Hypothalamus (tissue), 51 donors: ENCODE measurements at places on chromosomes 3 and 15.

GRCh38 chr3:123075359-123075758 lies 8.5 kb downstream of the PDIA5 start:
- DNase-seq = no peak

- no peak for DNase-seq
Observed at GRCh38 chr3:196902296-196902695, 34.6 kb downstream of the SENP5 start.

DNA sequence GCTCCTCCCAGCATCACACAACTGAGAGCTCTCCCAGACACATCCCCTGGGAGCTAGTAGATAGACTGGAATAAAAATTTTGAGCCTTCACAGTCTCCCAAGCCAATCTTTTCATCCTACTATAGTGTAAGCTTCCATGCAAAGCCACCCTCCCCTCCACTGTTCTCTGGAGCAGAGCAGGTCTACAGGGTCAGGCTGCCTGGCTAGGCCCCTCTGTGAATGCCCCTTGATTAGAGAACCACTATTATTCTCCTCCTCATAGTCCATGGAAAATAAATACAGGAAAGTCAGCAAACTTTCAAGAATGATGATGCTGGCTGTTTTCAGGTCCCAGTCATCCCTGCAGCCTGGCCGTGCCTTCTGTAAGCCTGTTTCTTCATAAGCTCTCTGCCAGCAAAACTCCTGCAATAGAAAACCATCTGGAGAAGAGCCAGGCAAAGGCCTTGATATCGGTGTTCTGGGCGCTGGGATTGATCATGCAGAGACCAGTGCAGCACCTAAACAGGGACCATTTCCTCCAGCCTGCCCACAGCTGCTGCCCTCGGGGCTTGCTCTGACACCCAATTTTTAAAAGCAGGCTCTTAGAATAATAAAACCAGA lies 51.7 kb downstream of the CRYGS start:
- no peak for DNase-seq

DNA sequence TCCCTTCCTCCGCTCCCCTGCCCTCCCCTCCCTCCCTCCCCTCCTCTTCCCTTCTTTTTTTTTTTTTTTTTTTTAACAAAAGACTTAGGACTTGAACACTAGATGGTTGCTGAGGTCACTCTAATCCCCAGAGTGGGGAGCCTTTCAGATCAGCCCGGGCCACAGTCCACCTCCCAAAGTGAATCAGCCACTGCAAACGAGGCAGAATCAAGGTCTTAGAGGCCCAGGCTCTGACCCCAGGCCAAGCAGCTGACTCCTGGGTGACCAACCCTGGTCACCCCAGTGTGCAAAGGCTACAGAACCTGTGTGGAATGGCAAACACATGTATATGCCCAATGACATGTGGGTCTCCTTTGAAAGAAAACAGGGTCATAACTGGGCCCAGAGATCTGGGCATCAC lies 18.3 kb upstream of the EHD4 start:
- no peak for DNase-seq

DNA sequence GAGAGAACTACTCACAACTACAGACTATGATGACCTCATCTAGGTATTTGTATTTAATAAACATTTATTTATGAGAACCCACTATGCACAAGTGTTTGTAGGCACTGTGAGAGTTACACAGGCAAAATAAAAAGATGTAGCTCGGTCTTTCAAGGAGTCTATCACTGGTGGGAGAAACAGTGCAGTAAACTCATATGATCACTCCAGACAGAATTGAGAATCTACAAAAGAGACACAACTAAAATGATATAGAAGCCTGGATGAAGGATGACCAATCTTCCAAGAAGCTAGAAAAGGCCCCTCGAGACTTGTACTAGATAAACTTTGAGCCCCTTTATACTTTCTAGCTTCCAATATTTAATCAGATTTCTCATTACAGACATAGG lies 70.2 kb upstream of the ZBTB20 start:
- no peak for DNase-seq

- DNase-seq = no peak
Observed at GRCh38 chr15:62275831-62276230, 110.7 kb upstream of the C2CD4B start.

GRCh38 chr3:25960776-25961175 lies 170.9 kb downstream of the OXSM start:
- no peak for DNase-seq
